ENCODE measurements at places on chromosomes 3 and 15. TPM values are rescaled to one million over a fixed set of nuclear protein-coding genes. Genes with fewer than 3 reads are reported as not detected.
A peak's percentile ranks its signal among the peaks of the same experiment; 100 is the strongest.

The TRPM1 gene
- not detected for total RNA-seq

The CCDC80 gene
- total RNA-seq = 2.7 TPM

The CILP gene
- 0.82 TPM for total RNA-seq

The CPEB1 gene
- 1.7 TPM for total RNA-seq

The APH1B gene
- 20.0 TPM for total RNA-seq

The RASGRP1 gene
- 7.6 TPM for total RNA-seq

The ATP1B3 gene
- total RNA-seq = 51.2 TPM

DNA sequence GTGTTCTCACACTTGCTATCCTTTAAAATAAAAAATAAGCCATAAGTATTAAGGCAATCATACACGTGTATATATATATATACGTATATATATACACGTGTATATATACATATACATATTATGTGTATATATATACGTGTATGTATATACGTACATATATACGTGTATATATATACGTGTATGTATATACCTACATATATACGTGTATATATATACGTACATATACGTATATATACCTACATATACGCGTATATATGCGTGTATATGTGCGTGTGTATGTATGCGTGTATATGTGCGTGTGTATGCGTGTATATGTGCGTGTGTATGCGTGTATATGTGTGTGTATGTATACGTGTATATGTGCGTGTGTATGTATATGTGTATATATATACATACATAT, 477.3 kb upstream of the ARRDC4 start:
- H3K27me3 ChIP-seq = no peaks in the 10 kb centered on the region
- no peak overlapping the region for H3K4me3 ChIP-seq
- H3K36me3 ChIP-seq = no peaks in the 10 kb centered on the region

GRCh38 chr3:114595522-114596028, 301.7 kb downstream of the TIGIT start:
- H3K4me1 ChIP-seq = no peaks in the 10 kb centered on the region
- H3K27ac ChIP-seq = no peak overlapping the region

DNA sequence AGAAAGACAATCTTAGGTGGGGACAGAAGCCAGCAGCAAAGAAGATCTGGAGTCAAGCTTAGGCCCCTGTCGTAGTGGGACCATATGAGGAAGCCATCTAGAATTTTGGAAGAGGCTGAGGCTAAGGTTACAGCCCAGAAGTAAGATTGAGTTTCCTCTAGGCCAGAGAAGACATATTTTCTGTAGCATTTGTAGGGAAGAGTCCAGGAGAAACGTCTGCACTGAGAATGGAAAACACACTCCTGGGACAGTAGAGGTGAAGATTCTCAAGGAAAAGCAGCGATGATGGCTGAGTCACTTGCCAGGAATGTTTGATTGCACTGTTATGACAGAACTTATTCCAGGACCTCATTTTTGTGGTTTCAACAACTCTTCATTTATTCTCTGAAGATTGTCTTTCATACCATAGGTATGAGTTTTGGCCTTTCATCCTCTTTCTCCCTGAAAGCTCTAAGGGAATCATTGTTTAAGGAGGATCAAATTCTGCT, 107.2 kb downstream of the GTPBP8 start:
- H3K4me3 ChIP-seq = no peak overlapping the region
- no peaks in the 10 kb centered on the region for H3K36me3 ChIP-seq
- no peak for DNase-seq
- H3K27me3 ChIP-seq = no peaks in the 10 kb centered on the region
- no peak overlapping the region for H3K27ac ChIP-seq

DNA sequence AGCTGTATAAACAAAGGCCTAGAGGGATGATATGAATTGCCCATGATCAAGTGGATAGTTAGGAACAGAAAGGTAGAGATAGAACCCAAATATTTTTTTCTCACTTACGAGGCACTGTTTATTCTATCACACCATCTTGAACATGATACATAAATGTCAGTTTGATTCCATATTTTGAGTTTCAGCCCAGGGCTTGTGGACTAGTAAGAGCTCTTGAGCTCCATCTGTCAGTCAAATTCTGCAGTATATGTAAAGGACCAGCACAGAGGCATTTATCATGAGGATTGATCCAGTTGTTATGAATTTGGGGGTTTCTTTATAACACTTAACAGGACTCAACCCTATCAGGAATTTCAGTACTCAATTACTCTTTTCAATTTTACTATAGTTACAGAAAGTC, 4.8 kb downstream of the SLC27A2 start:
- H3K4me3 ChIP-seq = no peak overlapping the region
- H3K27me3 ChIP-seq = no peaks in the 10 kb centered on the region
- no peaks in the 10 kb centered on the region for H3K4me1 ChIP-seq
- no peak overlapping the region for H3K27ac ChIP-seq
- H3K36me3 ChIP-seq = no peaks in the 10 kb centered on the region
- DNase-seq = no peak

GRCh38 chr15:101258238-101259144, 6.6 kb upstream of the CHSY1 start:
- DNase-seq = peak; percentile 60
- H3K4me3 ChIP-seq = no peak overlapping the region
- no peaks in the 10 kb centered on the region for H3K4me1 ChIP-seq
- H3K27ac ChIP-seq = no peak overlapping the region
- H3K27me3 ChIP-seq = no peaks in the 10 kb centered on the region
- H3K36me3 ChIP-seq = no peaks in the 10 kb centered on the region

- H3K4me1 ChIP-seq = no peaks in the 10 kb centered on the region
- no peak overlapping the region for H3K27ac ChIP-seq
- H3K36me3 ChIP-seq = no peaks in the 10 kb centered on the region
- no peaks in the 10 kb centered on the region for H3K27me3 ChIP-seq
- no peak overlapping the region for H3K4me3 ChIP-seq
Measured at GRCh38 chr15:52102463-52102862, 10.1 kb downstream of the BCL2L10 start.

GRCh38 chr15:70066447-70066846, 31.3 kb downstream of the TLE3 start:
- H3K36me3 ChIP-seq = no peaks in the 10 kb centered on the region
- peaks cover 7% of the 10 kb centered on the region for H3K4me1 ChIP-seq
- DNase-seq = no peak
- no peak overlapping the region for H3K4me3 ChIP-seq
- H3K27ac ChIP-seq = no peak overlapping the region
- H3K27me3 ChIP-seq = no peaks in the 10 kb centered on the region

GRCh38 chr3:14780927-14781507, 37.7 kb upstream of the FGD5 start:
- H3K4me3 ChIP-seq = no peak overlapping the region
- H3K36me3 ChIP-seq = no peaks in the 10 kb centered on the region
- H3K27me3 ChIP-seq = no peaks in the 10 kb centered on the region
- no peak overlapping the region for H3K27ac ChIP-seq
- H3K4me1 ChIP-seq = no peaks in the 10 kb centered on the region
- DNase-seq = peak; percentile 27

GRCh38 chr3:68088216-68088615, 433.8 kb upstream of the SUCLG2 start:
- no peak overlapping the region for H3K4me3 ChIP-seq
- no peaks in the 10 kb centered on the region for H3K36me3 ChIP-seq
- no peak overlapping the region for H3K27ac ChIP-seq
- no peak for DNase-seq

DNA sequence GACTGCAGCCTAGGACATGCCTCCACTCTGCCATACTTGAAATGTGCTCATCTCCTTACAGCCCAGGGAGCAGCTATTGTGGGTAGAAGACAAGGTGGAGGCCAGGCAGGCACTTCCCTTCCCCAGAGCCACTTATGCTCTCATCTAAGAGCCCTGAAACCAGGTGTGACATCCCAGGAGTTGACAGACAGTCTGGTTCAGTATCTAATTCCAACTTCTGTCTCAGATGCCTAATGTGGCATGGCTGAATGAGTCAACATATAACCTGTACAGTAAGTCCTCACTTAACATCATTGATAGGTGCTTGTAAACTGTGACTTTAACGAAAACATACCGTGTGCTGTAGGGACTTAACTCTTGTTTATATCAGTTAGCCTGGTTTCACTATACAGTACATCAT, 1.2 kb upstream of the CAPN3 start:
- no peaks in the 10 kb centered on the region for H3K4me1 ChIP-seq
- H3K27ac ChIP-seq = no peak overlapping the region
- H3K36me3 ChIP-seq = no peaks in the 10 kb centered on the region

DNA sequence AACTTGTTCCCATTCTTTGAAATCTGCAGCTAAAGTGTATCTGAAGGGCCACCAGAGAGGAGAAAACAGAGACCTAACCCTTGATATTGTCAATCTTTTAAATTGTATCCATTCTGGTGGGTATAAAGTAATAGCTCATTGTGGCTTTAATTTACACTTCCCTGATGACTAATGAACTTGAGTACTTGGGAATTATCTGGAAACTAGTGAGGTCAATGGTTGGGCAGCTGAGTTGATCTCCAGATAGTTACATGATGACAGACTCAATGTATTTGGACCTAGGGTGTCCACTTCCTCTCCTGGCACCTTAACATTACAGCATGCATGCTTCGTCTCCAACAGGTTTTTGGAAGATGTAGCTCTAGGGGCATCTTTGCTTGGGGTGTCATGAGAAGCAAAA, 195.2 kb downstream of the PDCD6IP start:
- H3K27me3 ChIP-seq = no peaks in the 10 kb centered on the region
- no peaks in the 10 kb centered on the region for H3K4me1 ChIP-seq
- no peak for DNase-seq
- no peak overlapping the region for H3K27ac ChIP-seq

GRCh38 chr3:12139111-12139511, 19.6 kb downstream of the TIMP4 start:
- no peak overlapping the region for H3K27ac ChIP-seq
- no peak for DNase-seq
- no peaks in the 10 kb centered on the region for H3K27me3 ChIP-seq

DNA sequence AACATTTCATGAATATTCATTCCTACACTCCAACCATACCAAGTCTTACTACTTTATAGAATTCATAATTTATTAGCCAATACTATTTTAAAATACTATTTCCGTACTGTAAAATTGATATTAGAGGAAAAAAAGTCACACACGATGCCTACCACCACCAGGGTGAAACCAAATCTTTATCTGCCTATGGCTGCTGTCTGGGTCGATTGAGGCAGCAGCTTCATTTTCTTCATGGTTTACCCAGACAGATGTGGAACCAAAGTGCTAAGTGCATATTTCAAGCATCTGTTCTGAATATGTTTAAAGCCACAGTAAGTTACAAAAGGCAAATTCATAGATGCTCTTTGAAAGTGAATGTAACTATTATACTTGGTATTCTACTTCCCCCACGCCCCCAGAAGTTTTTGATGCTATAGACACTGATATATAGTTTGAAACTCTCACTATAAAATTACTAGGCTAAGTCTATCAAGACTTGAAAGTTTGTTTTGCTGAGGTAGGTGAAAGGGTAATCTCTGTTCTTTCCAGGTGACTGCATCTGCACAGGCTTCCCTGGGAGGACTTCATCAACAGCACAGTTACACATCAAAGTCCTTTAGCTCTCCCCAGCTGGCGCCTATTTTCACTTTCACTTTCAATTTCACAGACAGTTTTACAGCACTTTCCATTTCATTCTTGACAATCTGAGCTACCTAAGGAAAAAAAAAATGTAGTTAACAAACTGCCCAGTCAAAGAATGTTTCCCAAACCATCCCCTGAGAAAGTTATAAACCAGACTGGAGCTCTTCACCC, 113.9 kb downstream of the POLQ start:
- H3K36me3 ChIP-seq = no peaks in the 10 kb centered on the region
- no peaks in the 10 kb centered on the region for H3K27me3 ChIP-seq
- no peak overlapping the region for H3K4me3 ChIP-seq
- H3K4me1 ChIP-seq = no peaks in the 10 kb centered on the region
- peak; percentile 4 for DNase-seq

DNA sequence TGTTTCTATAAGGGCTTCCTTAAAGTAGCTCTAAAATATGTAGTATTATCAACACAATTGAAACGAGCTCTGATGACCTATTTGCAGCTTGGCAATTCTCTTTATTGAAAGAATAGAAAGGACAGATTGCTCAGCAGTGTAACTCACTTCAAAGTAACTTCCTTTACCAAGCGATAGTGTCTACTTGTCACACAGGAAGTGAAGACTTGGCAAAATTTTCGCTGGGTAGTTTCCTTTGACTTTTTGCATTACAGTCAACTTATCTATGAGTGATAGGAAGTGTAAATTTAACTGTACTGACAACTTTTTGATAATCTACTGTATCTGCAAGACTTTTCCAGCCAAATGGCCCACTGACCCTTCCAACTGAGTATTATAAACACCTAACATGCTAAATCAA, 22.8 kb downstream of the SLC9A9 start:
- DNase-seq = no peak
- no peaks in the 10 kb centered on the region for H3K27me3 ChIP-seq
- H3K27ac ChIP-seq = peak overlapping the region; percentile 88

GRCh38 chr15:88419830-88420229, 47.4 kb downstream of the MRPL46 start:
- no peaks in the 10 kb centered on the region for H3K36me3 ChIP-seq
- no peaks in the 10 kb centered on the region for H3K27me3 ChIP-seq
- H3K27ac ChIP-seq = no peak overlapping the region
- no peak overlapping the region for H3K4me3 ChIP-seq
- H3K4me1 ChIP-seq = no peaks in the 10 kb centered on the region

DNA sequence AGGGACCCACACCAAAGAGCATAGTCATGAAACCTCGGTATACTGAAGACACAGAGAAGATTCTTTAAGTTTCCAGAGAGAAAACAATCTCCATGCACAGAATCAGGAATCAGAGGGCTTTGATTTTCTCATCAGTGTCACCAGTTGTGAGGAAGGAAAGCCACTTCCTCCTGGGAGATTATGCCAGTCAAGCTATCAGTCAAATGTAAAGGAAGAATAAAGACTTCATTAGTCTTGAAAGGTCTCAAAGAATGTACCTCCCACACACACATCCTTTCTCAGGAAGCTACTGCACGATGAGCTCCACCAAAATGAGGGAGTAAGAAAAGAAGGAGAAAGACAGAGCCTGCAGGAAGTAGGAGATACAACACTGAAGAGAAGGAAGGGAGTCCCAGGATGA, 486.3 kb downstream of the SHQ1 start:
- H3K4me3 ChIP-seq = no peak overlapping the region
- H3K27ac ChIP-seq = no peak overlapping the region
- H3K4me1 ChIP-seq = no peaks in the 10 kb centered on the region
- no peaks in the 10 kb centered on the region for H3K27me3 ChIP-seq

GRCh38 chr3:55564726-55565125, 77.6 kb upstream of the WNT5A start:
- no peak overlapping the region for H3K27ac ChIP-seq
- no peak overlapping the region for H3K4me3 ChIP-seq
- no peak for DNase-seq
- no peaks in the 10 kb centered on the region for H3K27me3 ChIP-seq
- H3K36me3 ChIP-seq = no peaks in the 10 kb centered on the region

Measured in prostate gland (tissue), 2 donors.